ENCODE measurements at places on chromosomes 7 and 10. TPM values are rescaled to one million over a fixed set of nuclear protein-coding genes. Genes with fewer than 3 reads are reported as not detected.

KIAA1217 gene
- polyA plus RNA-seq = not detected

SRRT gene
- polyA plus RNA-seq = 34.9 TPM

STEAP2 gene
- polyA plus RNA-seq = not detected

ZNF488 gene
- polyA plus RNA-seq = not detected

TEX47 gene
- polyA plus RNA-seq = not detected

RBM20 gene
- polyA plus RNA-seq = not detected

RBP3 gene
- not detected for polyA plus RNA-seq

HOXA3 gene
- polyA plus RNA-seq = 0.13 TPM

NANOS1 gene
- polyA plus RNA-seq = not detected

TAS2R39 gene
- not detected for polyA plus RNA-seq

CALHM2 gene
- 33.5 TPM for polyA plus RNA-seq

SHH gene
- 0.06 TPM for polyA plus RNA-seq

MYOZ1 gene
- polyA plus RNA-seq = not detected

FRMD4A gene
- polyA plus RNA-seq = 0.49 TPM

KEL gene
- polyA plus RNA-seq = not detected

All from CD4-positive, CD25-positive, alpha-beta regulatory T cell (primary cell).